ENCODE measurements at places on chromosomes 4 and X.

GRCh38 chr4:112431158-112431557 is 84.8 kb downstream of the NEUROG2 start:
- DNase-seq, result no peak

DNA sequence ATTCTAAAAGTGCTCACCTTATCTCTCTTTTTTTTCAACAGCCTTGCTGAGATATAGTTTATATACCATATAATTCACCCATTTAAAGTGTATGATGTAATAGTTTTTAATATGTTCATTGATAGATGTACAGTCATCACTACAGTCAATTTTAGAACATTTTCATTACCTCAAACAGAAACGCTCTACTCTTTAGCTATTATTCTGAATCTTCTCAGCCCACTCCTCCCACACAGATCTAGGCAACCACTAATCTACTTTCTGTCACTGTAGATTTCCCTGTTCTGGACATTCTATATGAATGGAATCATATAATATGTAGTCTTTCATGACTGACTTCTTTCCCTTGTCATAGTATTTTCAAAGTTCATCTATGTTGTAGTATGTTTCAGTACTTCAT is 22.6 kb downstream of the MND1 start:
- no peak for DNase-seq

DNA sequence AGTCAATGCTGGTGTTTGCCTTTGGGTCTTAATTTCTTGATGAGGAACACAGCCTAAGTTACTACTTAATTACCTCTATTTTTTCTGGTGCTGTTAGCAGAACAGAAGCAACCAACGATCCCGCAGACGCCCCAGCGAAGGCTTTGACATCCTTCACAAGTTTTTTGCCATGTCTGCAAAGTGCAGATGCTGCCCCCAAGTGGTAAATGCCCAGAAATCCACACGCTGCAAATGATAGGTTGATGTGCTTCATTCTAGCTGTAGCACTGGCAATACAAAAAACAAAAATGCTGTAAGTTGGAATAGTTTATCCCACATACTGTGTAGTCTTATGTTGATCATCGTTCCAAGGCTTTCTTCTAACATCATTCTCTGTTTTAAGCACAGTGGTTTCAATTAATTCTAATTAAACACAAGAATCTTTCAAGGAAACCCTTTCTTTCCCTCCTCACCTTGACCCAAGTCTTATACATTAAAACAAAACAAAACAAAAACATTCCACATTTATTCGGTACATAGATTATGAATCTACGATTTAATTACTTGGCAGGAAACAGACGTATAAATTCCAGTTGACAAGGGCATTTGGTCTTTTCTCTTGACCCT is 1.2 kb downstream of the PNPLA4 start:
- peak; percentile 36 for DNase-seq

GRCh38 chr4:121950680-121951520 is 960 bp downstream of the TRPC3 start:
- peak; percentile 24 for DNase-seq

- no peak for DNase-seq
Measured at GRCh38 chr4:11072999-11073398, 355.7 kb downstream of the HS3ST1 start.

GRCh38 chr4:107666134-107666533 is 53.9 kb downstream of the PAPSS1 start:
- no peak for DNase-seq

DNA sequence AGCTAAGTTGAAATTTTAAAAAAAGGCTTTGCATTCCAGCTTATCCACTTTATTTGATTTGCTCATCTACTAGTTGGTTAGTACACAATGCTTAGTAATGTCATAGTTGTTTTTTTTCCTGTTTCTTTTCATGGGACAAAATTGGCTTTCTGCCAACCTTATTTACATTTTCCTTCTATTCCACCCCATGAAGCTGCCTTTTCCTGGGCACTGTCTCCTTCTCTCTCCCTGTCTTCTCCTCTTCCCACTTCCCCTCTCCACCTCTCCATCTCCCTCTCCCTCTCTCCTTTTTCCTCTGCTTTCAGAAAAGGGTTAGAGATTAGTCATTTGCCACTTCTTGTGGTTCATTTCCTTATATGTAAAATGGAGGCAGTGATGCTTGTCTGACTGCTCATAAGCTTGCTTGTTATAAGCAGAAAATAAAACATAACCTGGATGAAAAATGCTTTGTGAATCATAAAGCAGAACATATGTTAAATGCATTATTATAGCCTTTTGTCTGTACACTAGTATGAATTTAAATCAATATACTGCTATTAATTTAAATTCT is 181.9 kb downstream of the CEP135 start:
- no peak for DNase-seq

GRCh38 chr4:24831637-24832036 is 36.3 kb downstream of the SOD3 start:
- DNase-seq, result no peak

GRCh38 chr4:158121161-158121579 is 51.7 kb downstream of the GASK1B start:
- no peak for DNase-seq

DNA sequence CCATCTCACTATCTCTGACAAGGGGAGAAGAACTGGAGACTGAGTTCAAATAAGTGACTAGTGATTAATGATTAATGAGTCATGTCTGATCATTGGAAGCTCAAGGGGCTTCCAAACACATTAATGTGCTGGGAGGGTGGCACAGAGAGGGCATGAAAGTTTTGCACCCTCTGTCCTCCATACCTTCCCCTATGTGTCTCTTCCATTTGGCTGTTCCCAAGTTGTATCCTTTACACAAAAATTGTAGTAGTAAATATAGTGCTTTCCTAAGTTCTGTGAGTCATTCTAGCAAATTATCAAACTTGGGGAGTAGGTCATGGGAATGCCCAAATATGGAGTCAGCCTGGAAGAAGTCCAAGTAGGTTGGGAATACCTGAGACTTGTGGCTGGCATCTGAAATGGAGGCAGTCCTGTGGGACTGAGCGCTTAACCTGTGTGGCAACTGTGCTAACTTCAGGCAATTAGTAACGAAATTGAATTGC is 4.1 kb upstream of the FAM200B start:
- DNase-seq, result no peak

GRCh38 chr4:98446499-98447375 is 185.6 kb downstream of the RAP1GDS1 start:
- DNase-seq, result peak; percentile 47

GRCh38 chr4:152087335-152087734 is 326.5 kb upstream of the GATB start:
- DNase-seq, result no peak

GRCh38 chrX:13131396-13132137 is 87.1 kb upstream of the FAM9C start:
- no peak for DNase-seq

DNA sequence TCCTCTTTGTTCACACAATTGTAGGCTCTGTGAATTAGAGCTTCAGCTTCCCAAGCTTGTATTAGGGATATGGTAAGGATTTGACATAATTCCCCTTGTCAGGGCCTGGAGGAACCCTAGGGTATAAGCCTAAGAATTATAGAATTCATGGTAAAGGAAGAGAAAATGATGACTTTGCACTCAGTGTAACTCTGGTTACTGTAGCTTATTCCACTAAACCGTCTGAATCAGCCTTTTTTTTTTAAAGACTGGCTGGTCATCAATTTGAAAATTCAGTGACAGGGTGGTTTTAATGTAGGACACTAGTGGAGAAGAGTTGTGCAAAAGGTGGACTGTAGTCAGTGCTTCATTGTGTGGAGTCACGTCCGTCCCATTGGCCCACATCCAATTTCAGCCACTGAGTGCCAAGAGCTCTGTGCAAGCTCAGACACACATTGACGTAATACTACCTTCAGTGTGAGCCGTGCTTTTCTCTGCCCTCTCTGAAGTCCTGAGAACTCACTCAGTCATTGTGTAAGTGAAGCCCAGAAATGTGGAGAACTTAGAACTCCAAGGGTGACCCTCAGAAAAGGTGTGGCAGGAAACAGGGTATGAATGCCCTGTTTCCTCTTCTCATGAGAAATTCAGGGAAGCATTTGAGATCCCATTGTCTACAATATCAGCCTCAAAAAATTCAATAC is 449.8 kb downstream of the C4orf33 start:
- no peak for DNase-seq

- no peak for DNase-seq
Measured at GRCh38 chr4:148216866-148217814, 225.1 kb downstream of the NR3C2 start.

DNA sequence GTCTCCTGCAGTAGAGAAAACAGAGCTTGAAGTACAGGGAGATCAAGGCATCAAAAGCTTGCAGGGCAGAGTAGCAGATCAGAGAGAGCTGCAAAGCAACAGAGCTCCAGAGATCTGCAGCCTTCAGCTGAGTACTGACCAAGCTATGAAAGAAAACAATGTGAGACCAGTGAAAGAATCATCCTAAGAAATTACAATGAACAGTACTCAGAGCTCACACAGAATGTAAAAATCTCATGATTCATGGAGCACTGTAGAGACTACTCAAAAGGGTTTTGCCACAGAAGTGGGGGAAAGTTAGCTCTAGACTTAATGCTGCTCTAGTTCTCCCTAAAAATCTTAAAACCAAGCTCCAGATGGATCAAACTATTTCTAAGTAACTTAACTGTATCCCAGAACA is 80.0 kb upstream of the MAB21L2 start:
- DNase-seq, result no peak

- DNase-seq, result no peak
Measured at GRCh38 chrX:150504397-150505182, 63.8 kb upstream of the MTM1 start.

DNA sequence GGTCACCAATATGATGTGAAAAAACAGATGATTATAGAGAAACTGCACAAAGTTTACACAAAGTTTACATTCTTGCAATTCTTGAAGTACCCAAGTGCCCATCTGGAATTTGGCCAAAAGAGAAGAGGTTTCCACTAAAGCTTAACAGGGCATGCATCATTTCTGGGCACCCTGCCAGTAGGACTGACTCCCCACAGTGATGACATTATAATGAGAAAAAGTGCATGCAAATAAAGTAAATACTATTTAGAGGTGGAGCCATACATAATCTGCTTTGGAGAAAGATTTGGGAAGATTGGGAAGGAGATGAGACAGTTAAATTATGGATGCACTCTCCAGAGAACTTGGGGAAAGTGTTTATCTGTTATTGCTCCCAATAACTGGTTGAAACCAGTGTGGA is 93.7 kb upstream of the TRPC3 start:
- no peak for DNase-seq

DNA sequence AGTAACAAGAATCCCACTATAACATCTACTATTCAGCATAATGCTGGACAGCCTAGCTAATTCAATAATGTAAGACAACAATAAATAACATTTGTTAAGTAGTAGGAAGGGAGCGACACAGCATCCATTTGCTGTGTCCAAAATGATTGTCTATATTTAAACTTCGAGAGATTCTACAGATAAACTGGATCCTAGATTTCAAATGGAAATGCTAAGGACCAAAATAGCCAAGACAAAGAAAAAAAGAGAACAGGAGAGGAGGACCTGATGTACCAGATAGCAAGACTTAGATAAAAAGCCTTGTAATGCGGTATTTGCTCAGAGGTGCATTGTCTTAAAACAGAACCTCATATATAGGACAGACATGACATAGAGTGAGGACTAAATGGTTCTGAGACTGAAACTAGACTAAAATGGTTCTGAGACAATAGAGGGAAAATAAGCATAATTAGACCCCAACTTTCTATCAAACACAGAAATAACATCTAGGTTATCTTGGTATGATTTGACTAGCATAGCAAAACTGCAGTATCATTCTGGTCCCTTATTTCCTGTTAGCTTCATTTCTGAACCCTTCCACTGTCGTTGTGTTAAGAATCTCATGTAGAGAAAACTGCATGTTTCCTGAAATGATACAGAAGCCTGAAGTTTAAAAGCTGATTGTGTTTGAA is 3.8 kb downstream of the HPGDS start:
- DNase-seq, result no peak

GRCh38 chr4:168655182-168655581 is 158.3 kb downstream of the PALLD start:
- no peak for DNase-seq

DNA sequence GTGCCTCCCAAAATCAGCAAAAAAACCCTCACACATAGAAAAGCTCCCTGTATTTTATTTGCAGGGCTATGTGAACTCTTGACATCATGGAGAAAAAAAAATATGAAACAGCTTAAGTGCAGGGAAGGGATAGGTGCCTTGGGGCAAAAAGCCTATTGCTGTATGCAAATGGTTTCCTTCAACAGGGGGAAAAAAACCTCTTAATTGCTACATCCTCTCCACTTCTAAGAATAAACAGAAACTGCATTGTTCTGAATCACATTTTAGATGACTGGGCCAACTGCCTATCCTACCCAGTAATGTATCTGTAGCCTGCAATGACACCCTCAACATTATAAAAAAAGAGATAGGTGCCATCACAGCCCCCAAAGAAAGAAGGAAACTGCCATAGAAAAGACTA is 229.4 kb upstream of the GALNTL6 start:
- DNase-seq, result no peak
